Activated gamma-delta T cell treated with Interleukin-2 at 50 U/mL for 16 hours (primary cell): ENCODE measurements at places on chromosomes 3 and 15.

GRCh38 chr15:63054281-63054683 lies 11.7 kb downstream of the TPM1 start:
- DNase-seq: no peak

DNA sequence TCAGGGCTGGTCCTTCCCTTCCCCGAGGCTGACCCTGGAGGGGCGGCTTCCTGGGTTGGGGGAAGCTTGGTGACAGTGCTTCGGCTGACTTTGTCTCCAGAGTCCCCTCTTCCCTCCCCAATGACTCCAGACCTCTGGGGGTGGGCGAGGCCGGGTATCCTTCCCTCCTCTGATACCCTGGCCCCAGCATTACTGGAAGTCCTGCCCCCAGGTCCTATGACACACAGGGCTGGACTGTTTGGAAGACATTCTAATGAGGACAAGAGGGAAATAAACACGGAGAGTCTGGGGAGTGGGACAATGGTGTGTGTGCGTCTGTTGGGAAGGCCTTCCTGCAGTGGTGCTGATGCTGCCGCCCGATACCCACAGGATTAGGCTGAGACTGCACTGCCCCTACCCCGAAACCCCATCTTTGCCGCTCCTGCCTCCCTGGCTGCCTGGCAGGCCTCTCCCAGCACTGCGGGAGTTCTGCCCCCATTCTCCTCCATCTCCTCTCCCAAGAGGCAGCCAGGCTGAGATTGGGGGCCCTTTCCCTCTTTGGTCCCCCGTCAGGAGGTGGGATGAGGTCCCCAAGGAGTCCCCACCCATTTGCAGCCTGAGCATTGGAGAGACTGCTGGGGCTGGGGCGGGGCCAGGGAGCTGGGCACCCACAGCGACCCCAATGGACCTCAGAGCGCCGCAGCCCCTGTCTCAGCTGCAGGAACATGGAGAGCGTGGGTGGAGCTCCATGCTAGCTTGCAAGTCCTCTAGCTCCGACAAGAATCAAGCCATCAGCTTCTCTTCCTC lies 29.7 kb upstream of the FBLN2 start:
- DNase-seq: no peak

DNA sequence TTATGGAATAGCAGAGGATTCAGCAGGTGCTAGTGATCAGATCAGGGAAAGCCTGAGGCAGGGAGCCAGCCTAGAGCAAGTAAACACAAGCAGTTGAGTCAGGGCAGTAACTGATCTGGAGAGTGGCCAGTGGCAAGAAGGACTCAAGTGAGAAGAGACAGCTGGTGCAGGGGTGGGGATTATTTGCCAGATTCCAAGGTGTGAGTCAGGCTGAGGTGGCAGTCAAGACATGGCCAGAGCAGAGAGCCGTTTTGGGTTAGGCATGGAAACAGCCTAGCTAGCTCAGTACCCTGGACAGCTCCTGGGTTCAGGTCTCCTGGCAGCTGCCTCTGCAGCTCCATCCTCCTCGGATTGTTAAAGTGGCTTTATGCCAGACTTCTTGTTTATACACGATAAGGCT lies 281.9 kb upstream of the ONECUT1 start:
- DNase-seq: peak; percentile 4

DNA sequence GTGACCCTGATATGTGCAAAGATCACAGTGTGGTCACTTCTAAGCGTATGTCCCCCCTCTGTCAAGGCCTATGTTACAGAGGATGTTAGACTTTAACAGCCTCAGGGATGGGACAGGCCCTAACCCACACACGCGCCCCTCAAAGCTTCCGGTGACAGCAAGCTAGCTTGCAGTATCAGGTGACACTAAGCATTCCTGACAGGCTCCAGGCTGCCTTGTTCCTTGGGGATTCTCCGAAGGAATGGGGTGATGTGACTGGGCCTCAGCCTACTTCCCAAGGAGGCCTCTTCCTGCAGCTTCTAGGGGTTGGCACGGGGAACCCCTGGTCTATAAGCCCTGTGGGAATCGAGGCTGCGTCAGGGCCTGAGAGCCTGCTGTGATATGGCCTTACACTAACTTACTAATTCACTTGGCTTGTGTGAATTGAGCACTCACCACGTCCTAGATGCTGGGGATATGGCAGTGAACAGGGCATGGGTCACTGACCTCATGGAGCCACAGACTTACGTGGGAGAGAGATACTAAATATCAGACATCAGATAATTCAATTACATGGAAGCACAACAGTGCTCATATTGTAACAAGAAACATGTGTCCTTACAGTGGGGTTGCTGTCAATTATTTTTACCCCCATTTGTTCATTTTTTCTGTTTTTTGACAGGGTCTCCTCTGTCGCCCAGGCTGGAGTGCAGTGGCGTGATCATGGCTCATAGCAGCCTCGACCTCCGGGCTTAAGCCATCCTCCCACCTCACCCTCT lies 11.4 kb upstream of the SPTBN5 start:
- DNase-seq: no peak

DNA sequence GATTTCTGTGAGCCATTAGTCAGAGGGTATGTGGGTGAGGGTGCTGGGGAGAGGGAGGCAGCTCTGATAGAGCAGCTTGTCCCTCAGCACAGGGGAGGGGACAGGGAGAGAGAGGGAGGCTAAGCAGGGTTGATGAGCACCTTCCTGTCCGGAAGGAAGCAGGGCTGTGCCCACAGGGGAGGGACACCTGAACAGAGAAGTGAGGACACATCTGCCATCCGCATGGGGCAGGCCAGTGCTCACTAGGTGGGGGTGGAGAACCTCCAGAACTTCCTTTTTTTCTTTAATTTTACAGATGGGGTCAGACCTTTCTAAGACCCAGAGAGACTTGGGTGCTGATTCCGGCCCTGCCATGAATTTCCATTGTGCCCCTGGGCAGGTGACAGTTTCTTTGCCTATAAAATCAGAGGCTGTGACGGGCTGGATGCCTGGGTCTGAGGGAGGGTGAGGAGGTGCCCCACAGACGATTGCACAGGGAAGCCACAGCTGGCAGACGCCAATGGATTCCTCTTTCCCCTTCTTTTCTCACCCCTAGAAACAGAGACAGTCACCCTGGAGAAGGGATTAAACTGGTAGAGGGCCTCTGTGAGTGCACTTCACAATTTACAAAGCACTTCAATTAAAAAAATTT lies 4.1 kb upstream of the TGM5 start:
- DNase-seq: no peak

- no peak for DNase-seq
These were observed 179.1 kb downstream of the THSD4 start for GRCh38 chr15:71294251-71294910.

DNA sequence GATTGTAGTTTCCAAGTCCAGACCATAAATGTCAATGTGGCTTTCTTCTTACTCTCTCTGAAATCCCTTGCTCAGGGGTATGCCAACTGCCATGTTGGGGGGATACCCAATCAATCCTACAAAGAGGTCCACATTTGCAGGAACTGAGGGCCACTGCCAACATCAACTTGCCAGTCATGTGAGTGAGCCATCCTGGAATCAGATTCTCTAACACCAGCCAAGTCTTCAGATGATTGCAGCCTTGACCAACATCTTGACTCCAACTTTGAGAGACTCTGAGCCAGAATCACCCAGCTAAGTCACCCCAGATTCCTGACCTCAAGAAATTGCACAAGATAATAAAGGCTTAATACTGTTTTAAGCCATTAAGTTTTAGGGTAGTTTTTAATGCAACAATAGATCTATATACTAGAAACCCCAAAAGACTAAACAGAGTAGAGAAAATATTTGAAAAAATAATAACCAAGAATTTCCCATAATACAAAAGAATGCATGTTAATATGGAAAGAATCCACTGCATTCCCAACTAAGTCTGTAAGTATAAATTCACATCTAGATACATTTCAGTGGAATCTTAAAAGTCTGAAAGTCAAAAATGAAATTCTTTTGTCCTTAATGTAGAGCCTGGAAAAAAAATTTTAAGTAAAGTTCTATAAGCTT lies 22.4 kb downstream of the ISG20 start:
- no peak for DNase-seq

GRCh38 chr15:46622851-46623250 lies 988.0 kb downstream of the SQOR start:
- DNase-seq: no peak

DNA sequence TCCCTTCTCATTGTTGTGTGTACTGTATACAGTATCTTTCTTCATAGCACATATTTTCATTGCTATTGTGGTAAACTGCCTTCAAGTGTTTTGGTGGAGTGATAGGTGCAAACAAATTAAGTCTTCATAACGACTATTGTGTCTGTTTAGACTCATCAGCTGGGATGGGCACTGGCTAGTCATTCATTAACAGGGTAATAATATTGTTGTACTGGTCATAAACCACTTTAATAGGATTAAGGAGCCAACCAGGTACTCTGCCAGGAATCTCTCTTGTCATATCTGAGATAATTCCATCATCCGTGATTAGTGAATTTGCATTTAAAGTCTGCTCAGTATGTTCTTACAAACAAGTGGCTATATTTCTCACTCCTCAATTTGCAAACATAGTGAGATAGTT lies 10.2 kb upstream of the TMEM45A start:
- DNase-seq: no peak

DNA sequence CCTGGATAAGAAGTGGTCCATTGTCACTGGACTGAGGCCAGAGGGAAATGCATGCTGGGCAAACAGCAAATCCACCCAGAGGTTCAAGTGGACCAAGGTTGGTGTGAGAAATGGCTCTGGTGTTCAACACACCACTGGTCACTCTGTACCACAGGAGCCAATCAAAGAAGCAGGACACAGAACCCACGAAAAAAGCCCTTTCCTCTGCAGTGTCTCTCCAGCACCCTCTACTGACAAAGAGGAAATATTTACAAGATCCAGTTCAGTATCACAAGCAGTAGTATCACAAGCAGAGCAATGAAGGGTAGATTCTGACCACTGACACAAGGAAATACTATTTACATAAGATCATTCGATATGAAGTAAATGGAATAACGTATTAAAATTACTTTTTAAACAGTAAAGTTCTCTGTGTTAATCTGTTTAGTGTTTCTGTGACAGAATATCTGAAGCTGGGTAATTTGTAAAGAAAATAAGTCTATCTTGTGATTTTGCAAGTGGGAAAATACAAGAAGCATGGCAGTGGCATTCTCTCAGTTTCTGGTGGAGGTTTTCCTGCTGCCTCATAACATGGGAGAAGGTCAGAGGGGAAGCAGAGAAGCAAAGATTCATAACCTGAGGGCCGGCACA lies 390.7 kb downstream of the EFHB start:
- DNase-seq: no peak

GRCh38 chr3:163753033-163753432 lies 1325.3 kb downstream of the SI start:
- DNase-seq: no peak

DNA sequence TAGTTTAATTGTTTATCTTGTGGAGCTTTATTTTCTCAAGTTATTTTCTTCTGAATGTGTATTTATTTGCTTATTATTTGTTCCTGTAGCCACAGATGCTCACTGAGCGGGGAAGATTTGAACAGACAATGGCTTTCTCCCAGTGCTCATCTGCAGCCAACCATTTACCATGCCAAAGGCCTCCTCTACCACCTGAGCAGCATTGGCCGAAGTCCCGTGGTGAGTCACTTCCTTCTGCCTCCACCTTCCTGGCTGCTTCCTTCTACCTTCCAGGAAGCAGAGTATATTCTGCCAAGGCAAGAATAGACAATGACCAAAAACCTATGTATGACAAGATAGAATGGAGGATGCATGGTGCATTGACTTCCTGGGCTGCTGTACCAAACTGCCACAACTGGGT lies 443.1 kb downstream of the AGBL1 start:
- DNase-seq: no peak
